Cortex of kidney (tissue), 1 donor: ENCODE measurements at places on chromosomes 5 and 9.

DNA sequence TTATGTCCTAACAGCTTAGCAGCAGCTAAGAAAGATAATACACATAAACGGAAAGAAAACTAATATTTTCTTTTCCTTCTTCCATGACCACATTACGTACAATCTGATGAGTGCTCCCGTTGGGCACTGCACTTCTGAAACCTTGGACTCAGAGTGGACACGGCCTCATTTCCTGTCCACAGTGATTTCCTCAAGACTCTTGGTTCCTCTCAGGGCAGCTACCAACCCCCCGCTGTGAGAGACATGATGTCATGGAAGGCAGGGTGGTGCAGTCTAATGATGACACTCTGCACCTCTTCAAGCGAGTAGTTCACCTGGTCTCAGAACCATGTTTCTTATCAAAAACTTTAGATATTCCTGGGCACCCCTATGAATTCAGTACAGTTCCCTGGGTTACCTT is 68.7 kb upstream of the CTSL start:
- no peak for DNase-seq

DNA sequence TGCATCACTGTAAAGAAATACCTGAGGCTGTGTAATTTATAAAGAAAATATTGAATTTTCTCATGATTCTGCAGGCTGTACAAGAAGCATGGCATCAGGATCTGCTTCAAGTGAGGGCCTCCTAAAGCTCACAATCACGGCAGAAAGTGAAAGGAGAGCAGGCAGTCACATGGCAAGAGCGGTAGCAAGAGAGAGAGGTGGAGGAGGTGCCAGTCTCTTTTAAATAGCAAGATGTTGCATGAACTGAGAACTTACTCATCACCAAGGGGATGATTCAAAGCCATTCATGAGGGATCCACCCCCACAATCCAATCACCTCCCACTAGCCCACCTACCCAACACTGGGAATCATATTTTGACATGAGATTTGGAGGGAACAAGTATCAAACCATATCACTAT is 184.5 kb upstream of the PAPPA start:
- DNase-seq, result no peak

GRCh38 chr5:143677403-143677802 is 134.6 kb upstream of the HMHB1 start:
- DNase-seq, result no peak

DNA sequence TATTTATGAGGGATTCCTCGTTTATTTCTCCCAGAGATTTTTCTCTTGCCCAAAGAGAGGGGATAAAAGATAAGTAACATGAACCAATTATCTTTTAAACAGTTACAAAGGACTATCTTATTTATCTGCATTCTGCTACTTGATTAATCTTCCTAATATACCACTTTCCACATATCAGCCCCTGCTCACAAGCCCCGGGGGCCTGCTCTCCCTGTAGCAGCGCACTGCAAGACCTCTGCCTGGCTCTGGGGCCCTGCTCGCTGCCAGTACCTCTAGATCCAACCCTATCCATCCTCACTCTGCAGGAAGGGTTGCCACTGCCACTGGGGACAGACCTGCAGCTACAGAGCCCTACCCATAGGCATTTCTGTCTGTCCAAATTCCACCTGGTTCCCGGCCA is 75.3 kb downstream of the MED27 start:
- no peak for DNase-seq
